ACHN (cell line): ENCODE measurements at places on chromosomes 4 and X.

DNA sequence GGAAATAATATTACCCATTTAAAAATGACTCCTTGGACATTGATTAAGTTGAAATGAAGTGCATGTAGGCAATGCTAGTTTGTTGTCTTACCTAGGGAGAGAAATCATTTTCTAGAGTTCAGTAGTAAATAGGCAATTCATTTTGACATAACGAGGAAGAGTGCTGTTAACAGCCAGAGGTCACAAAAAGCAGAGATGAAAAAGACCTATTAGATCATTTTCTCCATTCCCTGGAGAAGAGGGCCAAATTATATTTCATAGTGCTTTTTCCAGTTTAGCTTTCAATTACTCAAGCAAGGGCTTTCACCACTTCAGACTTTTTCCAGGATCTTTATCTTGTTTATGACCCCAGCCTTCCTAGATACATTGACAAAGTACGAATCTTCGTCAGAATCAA, 374.3 kb upstream of the GALNT7 start:
- DNase-seq, result no peak

DNA sequence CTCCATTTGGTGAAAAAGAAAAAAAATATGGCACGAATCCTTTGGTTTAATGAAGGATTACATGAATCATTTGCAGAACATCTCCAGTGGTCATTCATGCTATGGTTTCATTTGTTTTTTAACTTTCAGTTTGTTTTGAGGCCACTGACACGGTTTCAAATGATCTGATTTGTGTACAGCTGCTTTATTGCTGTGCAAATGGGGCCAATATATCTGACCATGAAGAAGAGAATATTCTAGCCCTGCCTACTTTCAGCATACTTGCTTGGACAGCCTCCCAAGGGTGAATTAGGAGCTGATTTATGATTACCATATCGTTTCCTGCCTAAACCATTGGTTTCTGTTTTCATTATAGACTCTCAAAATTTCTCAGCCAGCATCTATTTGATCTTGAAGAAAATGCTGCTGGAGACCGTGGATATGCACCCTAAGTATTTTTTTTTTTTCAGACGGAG, 30.7 kb downstream of the SPARCL1 start:
- DNase-seq, result peak; percentile 5

DNA sequence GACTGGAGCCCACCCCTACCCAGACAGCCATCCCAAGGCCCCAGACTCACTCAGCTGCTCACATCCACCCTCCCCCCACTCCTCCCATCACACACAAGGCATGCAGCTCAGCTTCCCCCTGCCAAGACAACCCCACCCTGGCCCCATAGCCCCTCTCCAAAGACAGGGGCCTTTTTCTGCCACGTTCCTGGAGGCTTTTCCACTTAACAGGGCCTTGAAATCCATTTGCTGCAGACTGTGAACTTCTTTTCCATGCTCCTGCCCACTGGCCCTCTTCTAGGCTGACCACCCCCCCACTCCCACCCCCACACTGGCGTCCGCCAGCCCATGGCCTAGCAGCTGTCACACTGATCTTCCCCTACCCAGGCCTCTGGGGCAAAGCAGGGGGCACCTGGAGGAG, 76.0 kb downstream of the PJA1 start:
- DNase-seq, result no peak

GRCh38 chrX:30538271-30538670, 39.3 kb downstream of the TASL start:
- no peak for DNase-seq
